Osteoblast (primary cell): ENCODE measurements at places on chromosomes 4 and X. TPM values are rescaled to one million over a fixed set of nuclear protein-coding genes. Genes with fewer than 3 reads are reported as not detected.

GPAT3 gene
- 0.36 and 0.59 TPM in 2 replicates for total RNA-seq

BANK1 gene
- total RNA-seq = 1.8 and 2.7 TPM in 2 replicates

NXF2B gene
- not detected in 2 replicates for total RNA-seq

PABPC1L2B gene
- not detected in 2 replicates for total RNA-seq

SFRP2 gene
- total RNA-seq = 0.29 TPM in 1 of 2 replicates, not detected in the other

SLITRK4 gene
- total RNA-seq = 0.29 and 0.36 TPM in 2 replicates

NLGN4X gene
- total RNA-seq = 1.4 and 11.5 TPM in 2 replicates

ESX1 gene
- total RNA-seq = not detected in 2 replicates

UGT2B15 gene
- total RNA-seq = not detected in 2 replicates

CTAG1A gene
- not detected in 2 replicates for total RNA-seq

SASH3 gene
- total RNA-seq = not detected in 2 replicates

ZAR1 gene
- not detected in 2 replicates for total RNA-seq

ASMT gene
- total RNA-seq = 0.36 TPM in 1 of 2 replicates, not detected in the other

ZCCHC18 gene
- total RNA-seq = 0.29 and 1.1 TPM in 2 replicates

PF4V1 gene
- not detected in 2 replicates for total RNA-seq

RASGEF1B gene
- total RNA-seq = 4.1 and 5.8 TPM in 2 replicates

NKX3-2 gene
- total RNA-seq = 0.72 and 1.2 TPM in 2 replicates

C4orf50 gene
- not detected in 2 replicates for total RNA-seq

GRCh38 chrX:141894733-141895132, 9.0 kb upstream of the MAGEC1 start:
- DNase-seq = no peak

DNA sequence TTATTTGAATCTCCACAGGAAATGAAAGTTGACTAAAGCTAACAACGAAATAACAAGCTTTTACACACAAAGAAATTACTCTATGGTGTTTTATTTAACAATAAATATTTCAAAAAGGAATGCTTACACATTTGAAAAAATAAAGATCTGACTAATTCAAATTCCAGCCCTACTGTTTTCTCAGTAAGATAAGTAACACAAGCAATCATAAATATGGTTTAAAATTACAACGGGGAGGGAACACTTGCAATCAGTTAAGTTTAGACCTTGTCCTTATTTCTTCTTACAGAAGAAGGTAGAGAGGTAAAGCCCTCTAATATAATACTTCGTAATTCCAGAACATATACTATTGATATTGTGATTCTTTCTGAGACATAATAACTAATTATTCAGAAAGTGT, 158.5 kb downstream of the DHX15 start:
- DNase-seq = peak; percentile 82

DNA sequence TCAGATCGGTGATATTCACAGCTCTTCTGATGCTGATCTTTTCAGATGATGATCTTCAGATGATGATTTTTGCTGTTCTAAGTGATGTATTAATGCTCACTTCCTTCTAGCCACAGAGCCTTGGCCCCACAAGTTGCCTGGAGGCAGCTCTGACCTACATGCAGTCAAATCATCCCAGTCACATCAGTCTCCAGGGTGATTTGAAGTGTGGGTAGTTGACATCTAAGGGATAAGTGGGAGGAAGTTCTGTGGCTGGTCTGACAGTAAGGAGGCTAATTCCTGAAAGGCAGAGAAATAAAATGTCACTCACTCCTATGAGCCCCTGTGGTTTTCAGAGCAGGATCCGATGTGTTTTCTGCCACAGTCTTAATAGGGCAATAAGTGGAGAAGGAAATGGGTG, 79.8 kb upstream of the RPL34 start:
- DNase-seq = no peak

DNA sequence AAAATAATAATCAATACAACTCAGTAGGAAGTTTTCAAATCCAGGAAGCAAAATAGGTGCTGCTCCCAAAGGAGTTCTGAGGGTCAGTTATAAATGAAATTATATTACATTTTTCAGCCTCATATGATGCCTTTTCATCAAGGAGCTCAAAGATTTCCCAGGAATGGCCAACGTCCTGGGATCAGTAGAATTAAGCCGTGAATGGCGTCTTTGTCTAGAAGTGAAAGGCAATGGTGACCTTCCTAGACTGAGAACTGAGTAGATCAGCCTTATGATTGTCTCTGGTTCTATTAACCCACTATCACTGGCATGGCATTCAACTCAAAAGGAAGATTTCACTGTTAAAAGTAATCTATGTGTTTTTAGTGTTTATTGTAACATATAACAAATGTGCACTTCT, 74.4 kb downstream of the ENOX2 start:
- DNase-seq = no peak

DNA sequence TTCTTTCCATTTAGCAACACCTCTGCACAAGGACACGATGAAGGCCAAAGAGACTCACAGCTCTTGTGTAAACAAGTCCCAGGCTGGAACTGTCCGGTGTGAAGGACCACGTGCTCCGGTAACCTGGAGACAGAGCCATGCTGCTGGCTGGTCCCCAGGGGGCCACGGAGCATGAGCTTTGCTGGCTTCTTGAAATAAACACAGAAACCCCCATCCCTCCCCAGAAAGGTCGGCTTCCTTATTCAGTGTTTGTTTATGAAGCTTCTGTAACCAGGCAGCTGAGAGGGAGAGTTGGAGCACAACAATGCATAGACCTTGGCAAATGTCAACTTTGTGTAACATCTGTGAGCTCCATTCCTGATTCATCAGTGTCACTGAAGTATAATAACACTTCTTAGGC, 109.4 kb downstream of the GPR143 start:
- no peak for DNase-seq

- no peak for DNase-seq
Measured at GRCh38 chr4:113579360-113579759, 182.2 kb downstream of the CAMK2D start.

DNA sequence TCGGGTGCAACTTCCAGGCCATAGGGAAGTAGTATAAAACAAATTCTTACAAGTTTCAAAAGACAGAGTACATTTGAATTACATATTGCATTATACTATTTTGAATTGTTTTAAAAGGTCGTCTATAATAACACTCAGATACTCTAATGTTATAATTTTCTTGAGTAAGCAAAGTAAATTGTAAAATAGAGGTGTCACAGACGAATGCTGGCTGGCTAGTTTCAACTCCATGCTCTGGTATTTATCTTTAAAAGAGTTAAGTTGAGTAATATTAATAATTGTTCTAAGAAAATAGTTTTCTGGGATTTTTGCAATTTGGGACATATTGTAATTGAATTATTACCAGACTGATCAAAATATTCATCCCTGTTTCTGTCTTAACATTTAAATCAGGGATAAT, 764.9 kb downstream of the TECRL start:
- no peak for DNase-seq

- peak; percentile 88 for DNase-seq
Measured at GRCh38 chrX:154748712-154749339, 2.1 kb downstream of the GAB3 start.

DNA sequence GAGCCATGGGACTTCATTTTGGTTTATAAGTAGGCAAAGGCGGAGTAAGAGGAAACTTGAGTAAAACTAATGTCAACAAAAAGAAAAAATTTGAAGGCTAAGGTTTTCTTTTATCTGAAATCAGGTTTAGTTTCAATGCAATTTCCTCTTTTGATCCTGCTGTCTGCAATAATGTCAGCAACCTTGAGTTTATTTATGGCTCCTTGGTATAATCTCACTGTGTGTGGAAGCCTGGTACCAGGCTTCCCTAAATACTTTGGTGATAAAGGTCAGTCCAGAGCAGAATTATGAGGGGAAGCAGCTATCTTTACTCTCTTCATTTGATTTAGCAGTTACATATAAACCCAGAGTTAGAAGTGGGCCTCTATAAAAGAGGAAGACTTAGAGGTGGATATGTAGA, 57.8 kb downstream of the NDNF start:
- DNase-seq = no peak

- DNase-seq = no peak
Measured at GRCh38 chrX:14164828-14165227, 135.1 kb upstream of the GEMIN8 start.

DNA sequence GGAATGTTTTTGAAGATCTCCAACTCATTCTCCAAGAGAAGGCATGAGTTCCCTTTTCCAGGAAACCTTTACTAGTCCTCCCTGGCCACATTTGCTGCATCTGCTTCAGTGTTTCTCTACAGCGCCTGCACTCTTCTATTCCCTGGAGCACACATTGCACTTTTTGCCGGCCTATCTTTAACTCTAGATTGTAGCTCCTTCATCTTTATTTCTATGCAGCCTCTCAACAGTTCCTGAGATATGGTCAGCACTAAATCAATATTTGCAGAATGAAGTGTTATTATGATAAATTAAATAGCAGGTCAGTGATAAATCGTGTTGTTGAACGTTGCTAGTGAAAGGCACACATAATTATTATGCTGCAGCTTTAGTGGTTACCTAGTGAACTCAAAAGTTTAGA, 88.3 kb downstream of the VCX3A start:
- DNase-seq = no peak

- DNase-seq = peak; percentile 9
Measured at GRCh38 chr4:152613841-152614721, 65.7 kb downstream of the TMEM154 start.

DNA sequence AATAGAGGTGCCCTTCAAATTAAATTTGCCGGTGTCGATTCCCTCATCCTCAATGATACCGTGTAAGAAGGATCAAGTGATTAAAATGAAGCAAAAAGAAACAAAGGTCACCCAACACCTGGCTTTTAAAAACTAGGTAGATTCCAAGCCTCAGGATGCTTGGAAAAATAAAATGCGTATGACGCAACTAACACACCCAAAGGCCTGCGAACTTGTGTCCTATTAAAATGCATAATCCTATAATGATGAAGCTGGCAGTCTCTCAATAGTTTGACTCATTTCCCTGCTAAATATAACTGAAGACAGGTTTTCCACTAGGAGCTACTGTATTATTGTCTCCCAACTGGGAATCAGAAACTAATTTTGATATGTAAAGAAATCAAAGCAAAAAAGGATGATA, 263.2 kb downstream of the DHX15 start:
- DNase-seq = no peak

GRCh38 chrX:51954592-51954991, 61.2 kb downstream of the MAGED1 start:
- peak; percentile 6 for DNase-seq

DNA sequence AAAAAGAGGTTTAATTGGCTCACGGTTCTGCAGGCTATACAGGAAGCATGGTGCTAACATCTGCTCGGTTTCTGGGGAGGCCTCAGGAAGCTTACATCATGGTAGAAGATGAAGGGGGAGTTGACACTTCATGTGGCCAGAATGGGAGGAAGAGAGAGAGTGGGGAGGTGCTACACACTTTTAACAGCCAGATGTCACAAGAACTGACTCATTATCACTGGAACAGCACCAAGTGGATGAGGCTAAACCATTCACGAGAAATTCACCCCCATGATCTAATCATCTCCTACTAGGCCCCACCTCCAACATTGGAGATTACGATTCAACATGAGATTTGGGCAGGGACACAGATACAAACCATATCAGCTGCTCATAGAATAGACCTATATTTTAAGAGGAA, 255.8 kb downstream of the OPHN1 start:
- no peak for DNase-seq

GRCh38 chr4:87524456-87524855, 4.7 kb downstream of the SPARCL1 start:
- DNase-seq = no peak

DNA sequence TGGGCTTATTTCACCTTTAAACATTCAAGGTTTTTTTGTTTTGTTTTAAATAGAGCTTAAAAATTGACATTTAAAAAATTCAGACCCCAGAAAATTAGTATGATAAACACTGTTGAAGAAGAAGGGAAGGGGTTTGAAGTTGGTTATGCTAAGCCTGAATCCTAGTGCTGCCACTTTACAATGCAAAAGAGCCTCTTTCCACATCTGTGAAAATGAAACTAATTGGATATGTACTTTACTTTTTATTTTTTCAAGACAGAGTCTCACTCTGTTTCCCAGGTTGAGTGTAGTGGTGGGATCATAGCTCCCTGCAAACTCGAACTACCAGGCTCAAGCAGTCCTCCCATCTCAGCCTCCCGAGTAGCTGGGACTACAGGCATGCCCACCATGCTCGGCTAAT, 41.8 kb downstream of the FIP1L1 start:
- no peak for DNase-seq

DNA sequence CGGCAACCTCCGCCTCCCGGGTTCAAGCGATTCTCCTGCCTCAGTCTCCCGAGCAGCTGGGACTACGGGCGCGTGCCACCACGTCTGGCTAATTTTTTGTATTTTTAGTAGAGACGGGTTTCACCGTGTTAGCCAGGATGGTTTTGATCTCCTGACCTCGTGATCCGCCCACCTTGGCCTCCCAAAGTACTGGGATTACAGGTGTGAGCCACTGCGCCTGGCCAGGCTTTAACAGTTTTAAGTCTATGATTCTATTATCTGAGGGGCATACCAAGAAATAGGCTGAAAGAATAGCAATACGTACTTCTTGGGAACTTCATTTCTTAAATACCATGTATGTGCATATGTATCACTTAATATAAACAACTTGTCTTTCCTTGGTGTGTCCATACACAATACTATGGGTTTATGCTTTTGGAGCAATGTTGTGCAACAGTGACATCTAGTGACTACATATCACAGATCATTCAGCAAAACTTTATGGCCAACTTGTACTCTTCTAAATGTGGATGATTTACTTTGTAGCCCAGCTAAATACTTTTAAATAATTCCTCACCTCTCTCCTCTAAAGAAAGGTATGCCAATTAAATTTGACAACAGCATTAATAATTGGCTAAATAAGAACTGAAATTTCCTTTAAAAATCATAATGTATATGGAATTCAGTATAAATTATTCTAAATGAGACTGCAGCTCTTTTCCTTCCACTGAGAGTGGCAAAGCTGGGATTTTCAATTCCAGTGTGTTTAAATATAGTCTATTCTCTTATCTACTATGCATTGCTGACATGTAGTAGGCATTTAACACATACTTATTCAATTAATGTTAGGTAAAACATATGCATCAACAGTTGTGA, 10.4 kb downstream of the SLC9B1 start:
- DNase-seq = peak; percentile 85

GRCh38 chr4:108567831-108568230, 52.5 kb upstream of the RPL34 start:
- DNase-seq = no peak
